ENCODE measurements at places on chromosomes 13 and 19.

DNA sequence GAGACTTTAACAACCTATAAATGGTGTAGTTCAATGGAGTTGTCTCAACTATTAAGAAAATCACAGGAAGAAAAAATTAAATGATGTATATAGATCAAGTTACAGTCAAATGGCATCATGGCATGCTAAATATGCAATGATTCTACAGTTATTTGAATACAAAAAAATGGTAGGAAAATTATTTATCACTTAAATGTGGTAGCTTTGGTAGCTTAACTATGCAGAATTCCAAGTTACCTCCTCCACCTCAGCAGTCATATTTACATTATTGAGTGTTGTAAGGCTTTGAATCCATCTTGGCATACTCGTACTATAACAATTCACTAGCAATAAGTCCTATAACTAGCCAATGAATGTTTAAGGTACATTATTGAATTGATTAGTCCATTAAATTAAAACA lies 36.8 kb downstream of the CAB39L start:
- DNase-seq: no peak

DNA sequence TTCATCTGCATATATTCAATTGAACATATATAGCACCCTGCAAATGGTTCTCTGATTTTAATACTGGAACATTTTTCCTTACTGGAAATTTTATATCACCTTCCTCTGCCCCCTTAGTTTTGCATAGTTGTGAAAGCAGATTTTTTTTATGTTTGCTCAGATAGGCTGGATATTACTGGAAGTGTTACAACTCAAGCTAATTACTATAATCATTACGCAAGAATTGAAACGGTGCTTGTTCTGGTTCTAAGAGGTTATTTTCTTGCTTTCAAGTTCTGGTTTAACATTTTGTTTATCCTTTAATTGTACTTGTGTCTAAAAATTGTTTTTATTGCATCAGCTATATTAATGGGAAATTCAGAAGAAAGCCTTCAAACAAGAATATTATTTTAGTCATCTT lies 95.6 kb upstream of the MYO16 start:
- no peak for DNase-seq

- DNase-seq: no peak
Observed at GRCh38 chr19:46022061-46022430, 807 bp downstream of the PGLYRP1 start.

GRCh38 chr19:15259907-15260306 lies 27.7 kb upstream of the EPHX3 start:
- DNase-seq: no peak

DNA sequence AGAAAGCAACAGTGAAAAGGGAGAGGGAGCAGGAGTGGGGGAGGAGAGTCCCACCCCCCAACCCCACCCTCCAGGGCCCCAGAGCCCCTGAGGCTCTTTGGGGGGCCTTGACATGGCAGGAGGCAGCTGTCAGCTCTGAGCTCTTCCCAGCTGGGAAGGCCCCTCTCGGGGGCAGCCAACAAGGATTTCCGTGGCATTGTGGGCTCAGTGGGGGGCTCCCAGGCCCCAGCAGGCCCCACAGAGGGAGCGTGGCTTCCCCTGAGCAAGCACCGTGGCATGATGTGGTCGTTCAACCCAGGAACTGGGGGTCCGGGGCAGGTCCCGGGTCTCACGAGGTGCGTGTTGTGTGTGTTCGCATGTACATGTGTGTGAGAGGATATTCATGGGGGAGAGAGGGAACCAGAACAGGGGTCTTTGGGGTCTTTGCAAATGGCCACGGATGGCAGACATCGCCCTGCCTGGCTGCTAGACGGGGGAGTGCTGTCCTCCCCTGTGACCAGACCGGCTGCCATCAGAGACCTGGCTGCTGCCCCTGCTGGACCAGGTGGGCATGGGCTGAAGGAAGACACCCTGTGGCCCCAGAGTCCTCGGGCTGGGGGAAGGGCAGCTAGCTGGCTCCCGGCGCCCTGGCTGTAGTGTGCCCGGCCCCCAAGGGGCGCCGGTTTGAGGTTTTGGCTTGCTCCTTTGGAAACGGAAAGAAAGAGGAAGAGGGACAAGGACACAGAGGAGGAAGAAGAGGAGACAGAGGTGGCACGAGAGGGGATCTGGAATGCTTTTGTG lies 3.7 kb upstream of the AKAP8L start:
- DNase-seq: no peak

GRCh38 chr13:32209652-32210051 lies 105.5 kb downstream of the ZAR1L start:
- DNase-seq: no peak

- DNase-seq: no peak
Observed at GRCh38 chr13:41193469-41193868, 900 bp downstream of the KBTBD7 start.

DNA sequence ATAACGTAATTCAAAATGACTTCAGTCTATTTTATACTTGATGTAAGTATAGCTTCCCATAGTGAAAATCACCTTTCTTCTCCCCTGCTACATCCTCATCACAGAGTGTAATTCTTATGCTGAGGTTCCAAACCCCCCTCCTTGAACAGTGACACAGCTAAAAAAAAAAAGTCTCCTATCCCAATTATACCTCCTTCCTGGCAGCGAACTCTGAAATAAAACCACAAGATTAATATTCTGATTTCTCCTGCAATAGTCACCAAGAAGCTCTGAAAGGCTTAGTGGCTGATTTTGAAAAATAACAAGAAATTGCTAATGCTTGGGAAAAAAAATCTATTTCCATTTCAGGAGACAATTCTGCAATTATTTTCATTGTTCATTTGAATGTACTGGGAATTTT lies 36.3 kb downstream of the EFNB2 start:
- no peak for DNase-seq

- DNase-seq: no peak
Observed at GRCh38 chr13:84563611-84564010, 681.3 kb upstream of the SLITRK1 start.

Data from AG20443 (cell line).